ENCODE measurements at places on chromosomes 11 and 22.

DNA sequence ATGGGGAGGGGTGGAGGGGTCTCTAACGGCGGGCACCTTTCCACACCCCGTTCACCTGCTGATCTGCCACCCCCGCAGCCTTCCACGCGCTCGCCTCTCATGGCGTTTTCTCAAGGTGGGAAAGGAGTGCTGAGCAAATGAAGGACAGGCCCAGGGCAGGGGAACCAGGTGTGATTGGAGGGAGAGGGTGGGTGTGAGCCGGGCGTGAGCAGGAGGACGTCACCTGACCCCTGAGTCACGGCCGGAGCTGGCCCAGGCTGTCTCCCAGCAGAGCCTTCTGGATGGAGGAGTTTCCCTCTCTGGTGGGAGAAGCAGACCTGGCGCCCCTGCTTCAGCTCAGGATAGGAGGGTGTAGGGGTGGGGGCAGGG, 14.0 kb upstream of the ARHGAP8 start:
- DNase-seq: no peak

GRCh38 chr11:29282088-29282487, 734.7 kb downstream of the KCNA4 start:
- DNase-seq: no peak

GRCh38 chr22:18115906-18116371, 5.3 kb downstream of the TUBA8 start:
- no peak for DNase-seq

DNA sequence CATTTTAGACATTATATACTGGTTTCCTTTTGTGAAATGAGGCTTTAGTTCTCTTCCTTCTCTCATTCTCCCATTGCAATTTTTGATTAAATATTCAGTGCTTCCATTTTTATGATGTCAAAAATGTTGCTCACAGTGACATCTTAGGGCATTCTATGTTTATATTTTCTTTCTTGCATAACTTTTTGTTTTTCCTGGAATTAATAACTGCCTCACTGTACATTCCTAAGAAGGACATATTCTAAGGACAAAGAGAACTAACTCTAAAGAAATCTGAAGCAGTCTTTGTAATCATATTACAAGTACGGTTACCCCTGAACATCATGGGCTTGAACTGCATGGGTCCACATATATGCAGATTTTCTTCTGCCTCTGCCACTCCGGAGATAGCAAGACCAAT, 25.8 kb upstream of the P2RY6 start:
- DNase-seq: no peak

- no peak for DNase-seq
Measured at GRCh38 chr11:96841792-96842191, 452.0 kb downstream of the JRKL start.

DNA sequence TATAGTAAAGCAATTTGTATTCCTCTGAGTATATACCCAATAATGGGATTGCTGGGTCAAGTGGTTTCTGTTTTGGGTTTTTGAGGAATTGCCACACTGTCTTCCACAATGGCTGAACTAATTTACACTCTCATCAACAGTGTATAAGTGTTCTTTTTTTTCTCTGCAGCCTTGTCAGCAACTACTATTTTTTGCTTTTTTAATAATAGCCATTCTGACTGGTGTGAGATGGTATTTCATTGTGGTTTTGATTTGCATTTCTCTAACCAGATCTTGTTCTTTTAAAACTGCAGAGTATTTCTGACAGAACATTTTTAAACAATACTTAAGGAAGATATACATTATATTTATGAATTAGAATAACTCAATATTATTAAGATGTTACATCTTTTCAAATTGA, 1140.5 kb upstream of the CNTN5 start:
- DNase-seq: no peak

DNA sequence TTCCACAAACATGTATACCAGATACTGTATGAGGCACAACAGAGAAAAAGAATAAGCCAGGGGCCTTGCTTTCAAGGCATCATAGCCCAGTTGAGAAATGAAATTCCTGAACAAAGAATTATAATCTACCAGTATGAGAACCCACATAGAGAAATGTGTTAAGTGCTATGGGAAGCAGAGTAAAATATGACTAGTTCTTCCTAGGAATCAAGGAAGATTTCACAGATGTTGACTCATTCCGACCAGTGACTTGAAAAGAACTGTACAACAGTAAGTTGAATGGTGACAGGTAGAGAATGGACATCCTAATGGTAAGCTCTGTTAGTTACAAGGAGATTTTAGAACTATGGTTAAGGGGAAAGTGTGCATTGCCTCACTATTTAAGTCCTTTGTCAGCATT, 102.6 kb downstream of the TRIM44 start:
- DNase-seq: no peak

DNA sequence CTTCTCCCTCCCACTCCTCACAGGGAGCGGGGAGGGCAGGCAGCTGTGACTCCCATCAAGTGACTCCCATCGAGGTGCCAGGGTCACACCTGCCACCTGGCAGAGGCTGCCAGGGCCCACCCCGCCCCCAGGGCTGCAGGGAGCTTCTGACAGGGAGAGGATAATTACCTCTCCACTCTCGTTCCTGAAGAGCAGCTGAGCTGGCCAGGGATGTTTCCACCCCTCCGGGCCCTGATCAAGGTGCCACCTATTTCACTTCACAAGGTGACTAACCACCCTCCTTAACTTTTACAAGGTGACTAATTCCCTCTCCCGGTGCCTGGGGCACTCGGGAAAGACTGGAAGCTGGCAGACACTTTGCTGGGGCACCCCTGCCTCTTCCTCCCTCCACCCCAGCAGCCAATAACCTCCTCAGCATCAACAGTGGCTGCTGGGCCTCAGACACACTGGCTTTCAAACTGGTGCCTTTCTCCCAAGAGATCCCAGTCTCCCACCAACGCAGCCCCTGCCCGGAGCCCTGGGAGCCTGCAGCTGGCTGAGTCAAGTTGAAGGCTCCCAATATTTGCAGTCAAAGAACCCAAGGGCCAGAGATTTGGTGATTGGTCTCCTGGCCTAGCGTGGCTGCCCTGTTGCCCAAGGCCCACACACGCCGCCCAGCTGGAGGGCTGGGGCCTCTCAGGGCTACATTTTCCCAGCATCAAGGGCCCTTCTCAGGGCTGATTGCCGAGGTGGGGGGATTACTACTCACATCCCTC, 22.0 kb upstream of the MYRF start:
- DNase-seq: no peak

DNA sequence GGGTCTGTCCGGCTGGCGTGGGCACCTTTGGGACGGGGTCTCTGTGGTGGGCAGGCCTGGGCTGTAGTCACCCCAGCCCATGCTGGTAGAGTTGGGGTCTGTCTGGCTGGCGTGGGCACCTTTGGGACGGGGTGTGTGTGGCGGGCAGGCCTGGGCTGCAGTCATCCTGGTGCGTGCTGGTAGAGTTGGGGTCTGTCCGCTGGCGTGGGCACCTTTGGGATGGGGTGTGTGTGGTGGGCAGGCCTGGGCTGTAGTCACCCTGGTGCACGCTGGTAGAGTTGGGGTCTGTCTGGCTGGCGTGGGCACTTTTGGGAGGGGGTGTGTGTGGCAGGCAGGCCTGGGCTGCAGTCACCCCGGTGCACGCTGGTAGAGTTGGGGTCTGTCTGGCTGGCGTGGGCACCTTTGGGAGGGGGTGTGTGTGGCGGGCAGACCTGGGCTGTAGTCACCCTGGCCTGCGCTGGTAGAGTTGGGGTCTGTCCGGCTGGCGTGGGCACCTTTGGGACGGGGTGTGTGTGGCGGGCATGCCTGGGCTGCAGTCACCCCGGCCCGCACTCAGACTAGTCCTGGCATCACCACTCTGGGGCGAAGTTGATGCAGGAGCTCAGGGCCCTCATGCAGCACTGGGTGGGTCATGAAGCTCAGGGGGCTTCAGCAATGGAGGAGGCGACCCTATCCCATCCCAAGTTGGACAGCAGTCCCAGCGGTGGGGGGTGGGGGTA, 19.3 kb downstream of the PRR33 start:
- no peak for DNase-seq

DNA sequence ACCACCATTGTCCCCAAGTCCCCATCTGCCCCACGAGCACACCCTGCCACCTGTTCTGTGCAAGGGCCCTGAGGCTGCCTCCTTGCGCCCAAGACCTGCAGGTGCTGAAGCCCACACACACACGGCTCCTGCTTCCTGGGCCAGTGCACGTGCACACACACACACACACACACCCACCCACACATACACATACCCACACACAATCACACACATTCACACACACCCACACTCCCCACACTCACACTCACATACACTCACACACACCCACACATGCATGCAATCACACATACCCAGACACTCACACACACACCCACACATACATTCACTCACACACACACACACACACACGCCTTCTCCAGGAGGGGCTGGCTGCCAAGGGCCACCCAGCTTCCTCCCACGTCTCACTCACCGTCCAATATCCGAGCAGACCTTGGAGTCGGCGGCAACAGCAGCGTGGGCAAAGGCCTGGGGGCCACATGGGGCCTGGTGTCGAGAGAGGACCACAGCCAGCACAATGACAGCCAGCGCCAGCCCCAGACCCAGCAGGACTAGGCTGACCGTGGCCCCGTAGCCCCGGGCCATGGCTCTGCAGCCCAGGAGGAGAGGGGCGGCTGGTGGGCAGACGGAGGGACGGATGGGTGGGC, 616 bp downstream of the GGT5 start:
- no peak for DNase-seq

DNA sequence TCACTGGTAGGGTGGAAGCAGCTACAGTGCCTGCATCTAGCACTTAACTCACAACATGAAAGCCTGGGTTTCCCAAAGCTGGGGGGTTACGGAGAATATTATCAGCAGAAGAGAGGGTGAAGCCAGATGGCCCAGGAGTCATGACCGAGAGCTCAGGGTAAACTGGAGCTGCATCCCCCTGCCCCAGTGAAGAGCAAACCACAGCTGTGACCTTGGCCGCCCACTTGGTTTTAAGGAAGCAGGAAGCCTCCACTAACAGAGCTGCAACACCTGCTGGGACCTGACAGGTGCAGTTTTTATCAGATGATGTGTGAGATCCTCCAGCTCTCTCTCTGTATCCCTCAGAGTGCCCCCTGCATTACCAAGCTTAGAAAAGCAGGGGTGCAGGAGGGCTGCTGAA, 20.9 kb downstream of the TCP11L1 start:
- DNase-seq: no peak

Measured in NCI-H1694 (cell line).